ENCODE measurements at places on chromosomes 5 and 9. TPM values are rescaled to one million over a fixed set of nuclear protein-coding genes. Genes with fewer than 3 reads are reported as not detected.

DNA sequence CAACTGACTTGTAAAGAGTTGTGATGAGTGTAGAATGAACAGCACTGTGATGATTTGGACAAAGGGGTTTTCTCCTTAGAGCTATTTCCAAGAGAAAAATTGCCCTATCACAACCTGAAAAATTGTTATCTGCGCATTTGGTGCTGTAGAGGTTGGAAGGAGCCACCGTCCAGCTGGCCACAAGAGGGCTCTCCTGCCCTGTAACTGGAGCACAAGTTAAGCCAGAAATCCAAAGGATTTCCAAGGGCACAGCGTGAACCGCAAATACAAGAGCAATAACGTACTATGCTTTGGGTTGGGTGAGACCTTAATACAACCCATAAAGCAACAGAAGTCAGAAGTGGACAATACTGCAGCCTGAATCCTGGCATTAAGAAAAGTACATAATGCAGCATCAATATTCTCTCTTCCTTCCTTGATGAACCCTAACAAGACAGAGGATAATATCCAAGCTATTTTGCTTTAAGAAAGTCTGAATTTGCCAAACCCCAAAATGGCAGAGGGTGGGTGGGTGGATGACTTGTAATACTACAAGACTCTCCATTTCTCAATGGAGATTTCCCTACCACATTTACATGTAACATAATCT is 56.8 kb upstream of the SMIM32 start:
- no peaks in the 10 kb centered on the region for H3K4me1 ChIP-seq
- no peaks in the 10 kb centered on the region for H3K36me3 ChIP-seq
- no peaks in the 10 kb centered on the region for H3K27me3 ChIP-seq
- H3K27ac ChIP-seq, result no peak overlapping the region
- peak; percentile 81 for DNase-seq

Gene RNF183
- 0.09 TPM for total RNA-seq

Gene DHFR
- total RNA-seq, result 107 TPM

DNA sequence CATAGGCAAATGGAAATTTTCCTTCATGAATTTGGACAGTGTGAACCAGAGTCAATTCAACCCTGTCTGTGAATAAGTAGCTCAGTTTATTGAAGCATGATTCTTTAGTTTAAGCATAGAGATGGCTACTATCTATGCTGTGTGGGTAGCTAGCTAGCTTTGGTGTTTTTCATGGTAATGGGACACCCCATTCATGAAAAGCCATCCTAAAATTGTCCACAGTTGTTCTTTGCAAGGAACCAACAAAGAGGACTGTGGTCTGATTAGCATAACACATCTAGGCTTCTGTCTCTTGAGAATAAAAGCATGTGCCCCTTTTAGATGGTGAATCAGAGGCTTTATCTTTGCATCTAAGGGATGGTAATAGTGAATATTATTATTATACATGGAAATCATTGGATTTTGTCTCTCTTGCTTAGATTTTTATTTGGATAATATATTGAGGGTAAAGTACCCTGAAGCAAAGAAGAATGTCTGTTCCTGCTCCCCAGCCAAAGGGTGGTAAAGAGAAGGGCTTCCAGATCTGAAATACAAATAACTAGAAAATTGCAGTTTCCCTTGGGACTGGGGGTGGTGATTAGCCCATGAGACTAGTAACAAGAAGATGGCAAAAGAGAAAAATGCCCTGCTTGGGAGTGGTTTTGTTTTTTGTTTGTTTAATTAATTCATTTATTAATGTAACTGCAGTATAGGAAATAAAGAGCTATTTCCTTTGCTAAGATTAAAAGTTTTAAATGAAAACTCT is 624.2 kb upstream of the ZNF608 start:
- no peak for DNase-seq
- H3K4me1 ChIP-seq, result peaks cover 53% of the 10 kb centered on the region
- H3K27me3 ChIP-seq, result no peaks in the 10 kb centered on the region
- H3K36me3 ChIP-seq, result no peaks in the 10 kb centered on the region
- H3K27ac ChIP-seq, result peak overlapping the region; percentile 19

DNA sequence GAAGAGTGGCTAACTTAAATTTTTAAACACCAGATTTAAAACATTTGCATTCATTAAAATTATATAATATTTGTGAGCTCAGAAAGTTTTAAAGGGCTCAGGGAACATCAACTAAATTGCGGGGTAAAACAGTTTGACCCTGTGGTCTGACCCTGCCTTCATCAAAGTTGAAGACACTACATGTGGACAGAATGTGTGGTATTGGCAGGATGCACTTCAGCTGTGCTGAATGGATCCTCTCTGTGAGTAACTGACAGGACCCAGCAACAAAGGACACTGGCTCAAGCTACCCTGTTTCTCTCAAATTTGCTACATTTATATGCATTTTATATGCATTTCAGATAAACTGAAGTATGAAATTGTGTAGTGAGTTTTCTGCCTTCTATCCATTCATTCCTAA is 288.5 kb downstream of the ZNF608 start:
- H3K27me3 ChIP-seq, result no peaks in the 10 kb centered on the region
- DNase-seq, result no peak
- no peak overlapping the region for H3K27ac ChIP-seq

DNA sequence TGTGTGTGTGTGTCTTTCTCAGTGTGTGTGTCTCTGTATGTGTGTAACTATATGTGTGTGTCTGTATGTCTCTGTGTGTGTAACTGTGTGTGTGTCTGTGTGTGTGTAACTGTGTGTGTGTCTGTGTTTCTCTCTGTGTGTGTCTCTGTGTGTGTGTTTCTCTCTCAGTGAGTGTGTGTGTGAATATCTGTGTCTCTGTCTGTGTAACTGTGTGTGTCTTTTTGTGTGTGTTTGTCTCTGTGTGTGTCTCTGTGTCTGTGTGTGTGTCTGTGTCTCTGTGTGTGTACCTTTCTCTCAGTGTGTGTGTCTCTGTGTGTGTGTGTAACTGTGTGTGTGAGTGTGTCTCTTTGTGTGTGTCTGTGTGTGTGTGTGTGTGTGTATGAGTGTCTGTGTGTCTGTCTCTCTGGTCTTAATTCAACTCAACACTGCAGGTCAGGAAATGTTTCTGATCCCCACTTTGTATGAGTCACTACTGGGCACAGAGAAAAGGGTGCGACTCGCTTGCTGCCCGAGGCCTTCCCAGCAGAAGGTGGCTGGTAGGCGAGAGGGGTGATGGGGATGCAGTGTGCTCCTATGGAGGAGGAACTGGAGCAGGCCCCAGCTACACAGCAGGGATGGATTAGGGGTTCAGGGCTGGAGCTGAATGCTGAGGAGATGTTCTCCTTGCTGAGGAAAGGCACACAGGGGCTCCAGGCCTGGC is 52.1 kb downstream of the NSG2 start:
- no peak overlapping the region for H3K27ac ChIP-seq
- DNase-seq, result no peak

Gene ANKRD18A
- 2.3 TPM for total RNA-seq

DNA sequence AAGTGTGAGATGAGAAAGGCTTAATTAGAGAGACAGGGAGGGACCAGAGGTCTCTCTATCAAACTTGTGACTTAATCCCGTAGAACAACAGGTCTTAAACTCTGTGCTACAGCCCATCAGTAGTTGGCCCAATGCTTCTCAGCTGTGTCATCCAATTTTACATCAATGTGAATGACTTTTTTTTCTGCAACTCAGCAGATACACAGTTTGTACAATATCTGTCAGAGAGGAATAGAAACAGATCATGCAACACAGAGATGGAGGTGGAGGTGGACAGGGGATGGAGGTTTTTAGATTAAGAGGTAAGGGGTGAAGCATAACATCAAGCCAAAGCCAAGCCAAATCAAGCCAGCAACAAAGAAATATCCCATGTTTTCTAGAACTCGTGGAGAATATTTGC is 43.0 kb downstream of the FBXW11 start:
- H3K36me3 ChIP-seq, result no peaks in the 10 kb centered on the region
- no peak overlapping the region for H3K4me3 ChIP-seq
- H3K4me1 ChIP-seq, result peaks cover 49% of the 10 kb centered on the region
- no peak for DNase-seq

GRCh38 chr9:26684029-26684428 is 208.6 kb downstream of the CAAP1 start:
- H3K36me3 ChIP-seq, result no peaks in the 10 kb centered on the region
- peaks cover 17% of the 10 kb centered on the region for H3K4me1 ChIP-seq
- no peaks in the 10 kb centered on the region for H3K27me3 ChIP-seq
- no peak overlapping the region for H3K27ac ChIP-seq
- no peak for DNase-seq

DNA sequence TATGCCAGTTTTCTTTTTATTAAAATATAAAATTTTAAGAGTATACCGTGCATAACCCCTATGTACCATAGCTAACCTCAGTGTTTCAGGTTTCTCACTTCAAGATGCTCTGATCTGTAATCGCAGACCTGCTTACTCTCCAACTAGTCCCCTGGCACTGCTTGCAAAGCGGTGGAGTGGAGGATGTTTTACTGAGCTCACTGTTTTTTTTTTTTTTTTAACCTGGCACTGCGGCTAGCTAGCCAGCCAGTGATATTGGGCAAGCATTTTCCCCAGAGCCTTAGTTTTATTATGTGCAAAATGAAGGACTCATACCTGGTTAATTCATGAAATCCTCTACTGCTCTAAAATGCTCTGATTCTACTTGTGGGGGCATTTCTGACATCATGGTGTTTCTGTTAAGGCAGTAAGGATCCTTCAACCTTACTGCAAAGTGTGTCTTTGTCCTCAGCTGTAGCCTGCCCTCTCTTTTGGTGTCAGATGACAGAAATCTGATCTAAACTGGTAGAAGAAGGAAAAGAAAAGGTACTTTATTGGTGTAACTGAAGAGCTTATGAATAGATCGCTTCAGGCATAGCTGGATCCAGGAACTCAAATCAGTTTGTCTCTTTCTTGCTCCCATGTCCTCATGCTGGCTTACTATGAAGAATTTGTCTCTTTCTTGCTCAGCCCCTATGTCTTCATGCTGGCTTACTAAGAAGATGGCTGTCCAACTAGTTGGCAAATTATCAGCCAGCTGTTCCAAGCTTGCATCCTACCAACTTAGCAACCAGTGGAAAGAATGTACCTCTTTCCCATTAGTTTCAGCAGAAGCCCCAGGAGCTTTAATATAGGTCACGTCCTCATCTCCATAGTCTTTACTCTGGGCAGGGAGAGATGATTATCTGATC is 59.8 kb downstream of the DOCK2 start:
- H3K27ac ChIP-seq, result no peak overlapping the region
- H3K27me3 ChIP-seq, result no peaks in the 10 kb centered on the region
- no peaks in the 10 kb centered on the region for H3K36me3 ChIP-seq
- DNase-seq, result no peak

DNA sequence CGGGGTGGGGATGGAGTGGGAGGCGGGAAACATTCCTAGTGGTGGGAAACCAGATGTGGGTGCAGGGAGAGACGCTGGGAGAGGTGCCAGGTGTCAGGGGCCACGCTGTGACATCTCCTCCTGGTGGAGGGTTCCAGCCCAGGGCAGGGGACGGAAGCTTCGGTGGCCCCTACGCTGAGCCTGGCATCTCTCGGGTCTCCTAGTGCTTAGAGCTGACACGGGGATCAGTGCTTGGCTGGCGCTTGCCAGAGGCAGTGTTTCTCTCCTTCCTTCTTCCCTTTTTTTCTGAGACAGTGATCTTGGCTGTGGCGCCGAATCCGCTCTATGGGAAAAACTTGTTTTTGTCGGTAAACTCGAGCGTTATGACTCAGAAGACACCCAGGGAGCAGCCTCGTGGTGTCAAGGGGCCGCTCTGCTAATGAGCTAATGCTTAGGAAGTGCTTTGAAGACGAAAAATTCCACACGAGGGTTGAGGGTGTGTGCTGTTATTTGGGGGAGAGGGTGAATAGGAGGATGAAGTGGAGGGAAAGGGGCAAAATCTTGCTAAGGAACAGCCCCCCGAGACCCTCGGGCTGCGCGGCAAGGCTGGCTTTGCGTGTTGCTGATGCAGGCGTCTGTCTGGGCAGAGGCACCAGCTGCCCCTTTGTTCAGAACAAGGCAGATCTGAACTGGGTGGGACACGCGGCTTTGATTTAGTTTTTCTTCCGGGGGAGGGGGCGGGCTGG is 20.4 kb upstream of the IER5L start:
- H3K27ac ChIP-seq, result no peak overlapping the region
- H3K4me3 ChIP-seq, result no peak overlapping the region

Gene ORM2
- total RNA-seq, result not detected

DNA sequence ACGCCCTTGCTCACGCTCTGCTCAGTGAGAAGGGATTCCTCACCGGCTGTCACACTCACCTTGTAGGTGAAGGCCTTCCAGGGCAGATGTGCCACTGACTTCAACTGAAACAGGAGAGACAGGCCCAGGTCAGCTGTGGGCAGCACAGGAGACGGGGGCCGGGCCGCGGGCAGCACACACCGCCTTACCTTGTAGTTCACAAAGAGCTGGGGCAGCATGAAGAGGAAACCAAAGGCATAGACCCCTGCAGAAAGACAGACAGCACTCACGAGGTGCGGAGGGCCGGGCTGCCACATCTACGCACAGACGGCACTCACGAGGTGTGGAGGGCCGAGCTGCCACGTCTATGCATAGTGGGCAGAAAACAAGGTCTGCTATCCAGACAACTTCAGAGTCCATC is 23.3 kb downstream of the CLPTM1L start:
- H3K27me3 ChIP-seq, result no peaks in the 10 kb centered on the region
- H3K4me3 ChIP-seq, result no peak overlapping the region
- peaks cover 2% of the 10 kb centered on the region for H3K4me1 ChIP-seq
- H3K36me3 ChIP-seq, result no peaks in the 10 kb centered on the region
- no peak for DNase-seq

- peaks cover 9% of the 10 kb centered on the region for H3K27me3 ChIP-seq
- no peak for DNase-seq
- H3K4me3 ChIP-seq, result no peak overlapping the region
- H3K36me3 ChIP-seq, result no peaks in the 10 kb centered on the region
- no peaks in the 10 kb centered on the region for H3K4me1 ChIP-seq
- H3K27ac ChIP-seq, result no peak overlapping the region
Observed at GRCh38 chr5:135842737-135843136, 8.3 kb downstream of the SLC25A48 start.

Gene SLC34A3
- not detected for total RNA-seq

Gene SPINK13
- total RNA-seq, result not detected

Gene PCDHGB6
- 22.1 TPM for total RNA-seq

DNA sequence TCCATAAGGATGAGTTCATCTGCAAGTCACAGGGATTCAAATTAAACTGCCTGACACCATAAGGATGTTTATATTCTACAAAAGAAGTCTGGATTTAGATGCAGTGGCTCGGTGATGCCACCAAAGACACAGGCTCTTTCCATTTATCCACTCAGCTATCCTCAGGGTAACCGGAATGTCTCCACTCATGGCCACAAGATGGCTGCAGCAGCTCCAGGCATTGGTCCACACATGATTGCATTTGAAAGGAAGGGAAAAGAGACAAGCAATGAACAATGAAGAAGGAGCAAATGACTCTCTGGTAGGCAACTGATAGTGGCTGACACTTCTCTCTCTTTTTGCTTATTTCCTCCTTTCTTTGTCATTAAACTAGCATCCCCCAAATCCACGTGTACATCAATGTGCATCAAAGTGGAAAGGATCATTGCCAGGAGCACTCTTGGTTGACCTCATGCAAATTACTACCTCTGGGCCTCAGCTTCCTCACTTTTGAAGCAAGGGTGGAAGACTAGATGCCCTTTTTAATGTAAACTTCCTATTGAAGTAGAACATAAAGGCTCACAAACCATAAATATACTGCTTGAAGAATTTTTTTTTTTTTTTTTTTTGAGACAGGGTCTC is 7.2 kb upstream of the SNX30 start:
- no peaks in the 10 kb centered on the region for H3K36me3 ChIP-seq
- no peak overlapping the region for H3K4me3 ChIP-seq
- H3K4me1 ChIP-seq, result no peaks in the 10 kb centered on the region
- H3K27me3 ChIP-seq, result no peaks in the 10 kb centered on the region
- DNase-seq, result no peak
